ENCODE measurements at places on chromosomes 4 and X. TPM values are rescaled to one million over a fixed set of nuclear protein-coding genes. Genes with fewer than 3 reads are reported as not detected.

DNA sequence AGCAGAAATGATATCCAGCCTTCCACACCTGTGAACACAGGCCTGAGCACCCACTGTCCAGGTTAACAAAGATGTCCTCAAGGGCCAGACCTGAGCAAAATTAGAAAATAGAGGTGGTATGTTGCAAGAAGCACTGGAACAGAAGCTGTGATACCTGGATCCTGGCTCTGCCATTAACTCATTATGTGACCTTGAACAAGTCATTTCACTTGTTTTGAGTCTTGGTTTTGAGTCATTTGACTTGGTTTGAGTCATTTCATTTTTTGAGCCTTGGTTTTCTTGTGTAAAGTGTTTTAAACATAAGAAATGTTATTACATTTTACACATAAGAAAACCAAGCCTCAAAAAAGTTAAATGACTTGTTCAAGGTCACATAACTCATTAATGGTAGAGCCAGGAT, 2.9 kb upstream of the NWD2 start:
- H3K27ac ChIP-seq, result no peak overlapping the region
- no peaks in the 10 kb centered on the region for H3K36me3 ChIP-seq

GRCh38 chrX:69032601-69033000, 132.7 kb downstream of the PJA1 start:
- H3K27me3 ChIP-seq, result no peaks in the 10 kb centered on the region
- no peak overlapping the region for H3K4me3 ChIP-seq
- no peaks in the 10 kb centered on the region for H3K36me3 ChIP-seq
- DNase-seq, result no peak

DNA sequence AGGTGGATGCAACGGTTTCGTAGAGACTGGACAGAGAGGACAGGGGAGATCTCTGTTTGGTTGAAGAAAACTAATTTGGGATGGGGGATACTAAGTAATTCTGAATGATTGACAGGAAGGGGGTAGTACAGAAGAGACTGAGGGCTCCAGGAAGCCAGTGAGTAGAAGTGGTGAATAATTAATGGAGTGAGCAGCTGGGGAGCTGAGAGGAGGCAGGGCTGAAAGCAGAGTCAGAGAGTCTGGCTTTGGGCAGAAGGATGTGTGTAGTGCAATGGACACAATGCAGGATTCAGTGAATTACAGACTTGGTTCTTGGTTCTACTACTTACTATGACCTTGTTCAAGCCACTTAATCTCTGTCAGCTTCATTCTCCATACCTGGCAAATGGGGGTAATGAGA, 161.7 kb downstream of the RBMX2 start:
- H3K27ac ChIP-seq, result no peak overlapping the region
- no peak overlapping the region for H3K4me3 ChIP-seq

The GPAT3 gene
- total RNA-seq, result 5.4 TPM

The TMPRSS11F gene
- total RNA-seq, result not detected

Data from CD8-positive, alpha-beta memory T cell (primary cell).